Colonic mucosa (tissue), 4 donors: ENCODE measurements at places on chromosomes 5 and 9. TPM values are rescaled to one million over a fixed set of nuclear protein-coding genes. Genes with fewer than 3 reads are reported as not detected.

Gene CCNO
- total RNA-seq: 2.6 TPM

Gene NIPSNAP3A
- 49.6 TPM for total RNA-seq

Gene SHISAL2B
- not detected for total RNA-seq

Gene LIX1
- total RNA-seq: not detected

Gene ZDHHC11
- total RNA-seq: 2.9 TPM

Gene TLX3
- not detected for total RNA-seq

Gene BRINP1
- total RNA-seq: 0.10 TPM

Gene PDE6A
- 2.7 TPM for total RNA-seq

Gene EXD3
- total RNA-seq: 36.4 TPM

Gene TOMM5
- 59.9 TPM for total RNA-seq

Gene ADAMTSL1
- total RNA-seq: 10.2 TPM

DNA sequence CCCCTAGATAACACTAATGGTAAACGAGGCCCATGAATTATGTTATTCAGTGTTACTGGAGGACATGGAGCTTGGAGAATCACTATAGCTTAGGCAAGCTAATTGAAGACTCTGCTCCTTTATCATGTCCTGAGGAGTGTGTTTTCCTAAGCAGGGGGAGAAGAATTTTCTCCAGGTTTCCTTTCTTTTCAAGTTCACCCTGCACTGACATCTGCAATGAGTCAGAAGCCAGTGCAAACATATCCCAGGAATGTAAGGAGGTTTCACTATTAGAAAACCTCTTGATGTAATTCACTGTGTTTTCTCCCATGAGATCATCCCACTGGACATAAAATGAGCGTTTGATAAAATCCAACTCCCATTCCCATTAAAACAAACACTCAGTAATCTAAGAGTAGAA, 75.6 kb downstream of the DMRT2 start:
- no peak for DNase-seq

DNA sequence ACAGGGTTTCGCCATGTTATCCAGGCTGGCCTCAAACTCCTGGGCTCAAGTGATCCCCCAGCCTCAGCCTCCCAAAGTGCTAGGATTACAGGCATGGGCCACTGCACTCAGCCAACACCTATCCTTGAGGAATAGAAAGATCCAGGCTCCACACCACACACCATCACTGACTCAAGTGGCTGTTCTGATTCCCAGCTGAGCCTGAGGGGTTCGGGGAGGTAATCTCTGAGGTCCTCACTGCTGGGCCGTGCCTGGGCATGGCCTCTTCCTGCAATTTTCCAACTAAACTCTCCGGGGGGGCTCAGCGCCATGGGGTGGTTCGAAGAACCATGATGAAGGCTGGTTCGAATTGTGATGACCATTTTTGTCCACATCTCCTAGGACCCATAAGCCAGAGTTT, 31.0 kb upstream of the IL17B start:
- no peak for DNase-seq

DNA sequence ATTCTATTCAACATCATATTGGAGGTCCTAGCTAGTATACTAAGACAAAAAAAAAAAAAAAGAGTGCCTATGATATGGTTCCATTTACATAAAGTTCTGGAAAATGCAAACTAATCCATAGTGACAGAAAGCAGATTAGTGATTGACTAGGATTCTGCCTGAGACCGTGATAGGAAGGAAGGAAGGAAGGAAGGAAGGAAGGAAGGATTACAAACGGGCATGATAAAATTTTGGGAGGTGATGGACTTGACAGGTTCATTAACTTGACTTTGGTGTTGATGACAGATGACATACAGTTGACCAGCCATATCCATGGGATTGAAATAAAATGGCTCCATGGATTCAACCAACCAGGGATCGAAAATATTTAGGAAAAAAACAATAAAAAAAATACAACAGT, 79.1 kb upstream of the MAN2A1 start:
- DNase-seq: no peak

DNA sequence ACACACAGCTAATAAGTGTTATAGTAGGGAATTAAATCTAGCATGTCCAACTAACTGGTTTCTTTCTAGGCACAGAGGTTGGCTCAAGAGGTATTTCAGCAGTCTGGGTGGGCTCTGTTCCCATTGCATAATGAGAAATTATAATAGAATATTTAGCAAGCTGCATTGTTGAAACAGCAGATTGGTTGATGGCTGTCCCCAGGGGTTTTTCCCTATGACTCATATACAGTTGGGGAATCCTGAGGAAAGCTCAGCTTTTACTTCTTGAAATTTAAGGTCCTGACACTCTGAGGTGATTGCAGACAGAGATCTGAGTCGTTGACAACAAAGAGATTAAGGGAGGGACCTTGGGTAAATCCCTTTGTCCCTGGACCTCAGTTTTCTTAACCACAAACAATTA, 38.3 kb upstream of the TNFSF8 start:
- no peak for DNase-seq

DNA sequence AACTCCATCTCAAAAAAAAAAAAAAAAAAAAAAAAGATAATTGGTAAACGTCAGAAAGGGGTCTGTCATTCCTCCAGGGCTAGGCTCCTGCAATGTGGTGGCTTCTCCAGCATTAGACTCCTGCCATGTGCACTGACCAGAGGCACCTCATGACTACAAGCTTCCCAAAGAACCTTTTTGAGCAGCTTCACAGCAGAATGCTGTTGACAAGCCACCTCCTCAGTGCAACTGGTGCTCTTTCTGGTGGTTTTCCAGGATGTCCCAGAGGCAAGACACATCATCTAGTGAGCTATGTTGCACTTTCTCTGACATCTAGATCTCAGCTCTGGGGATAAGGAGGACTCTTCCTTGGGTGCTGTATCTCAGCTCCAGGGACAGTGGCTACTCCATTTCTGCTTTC, 11.6 kb downstream of the RPL37 start:
- no peak for DNase-seq

GRCh38 chr5:126126574-126126973, 296.6 kb upstream of the GRAMD2B start:
- no peak for DNase-seq

DNA sequence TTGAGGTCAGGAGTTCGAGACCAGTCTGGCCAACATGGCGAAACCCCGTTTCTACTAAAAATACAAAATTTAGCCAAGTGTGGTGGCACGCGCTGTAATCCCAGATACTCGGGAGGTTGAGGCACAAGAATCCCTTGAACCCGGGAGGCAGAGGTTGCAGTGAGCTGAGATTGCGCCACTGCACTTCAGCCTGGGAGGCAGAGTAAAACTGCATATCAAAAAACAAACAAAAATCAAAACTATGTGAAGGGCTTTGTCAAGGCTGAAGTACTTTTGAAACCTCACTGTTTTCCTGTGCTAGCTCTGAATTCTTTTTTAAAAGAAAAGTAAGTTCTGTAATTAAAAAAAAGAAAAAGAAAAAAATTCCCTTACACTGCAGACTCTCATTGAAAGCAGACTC, 65.1 kb upstream of the KLF4 start:
- DNase-seq: no peak

DNA sequence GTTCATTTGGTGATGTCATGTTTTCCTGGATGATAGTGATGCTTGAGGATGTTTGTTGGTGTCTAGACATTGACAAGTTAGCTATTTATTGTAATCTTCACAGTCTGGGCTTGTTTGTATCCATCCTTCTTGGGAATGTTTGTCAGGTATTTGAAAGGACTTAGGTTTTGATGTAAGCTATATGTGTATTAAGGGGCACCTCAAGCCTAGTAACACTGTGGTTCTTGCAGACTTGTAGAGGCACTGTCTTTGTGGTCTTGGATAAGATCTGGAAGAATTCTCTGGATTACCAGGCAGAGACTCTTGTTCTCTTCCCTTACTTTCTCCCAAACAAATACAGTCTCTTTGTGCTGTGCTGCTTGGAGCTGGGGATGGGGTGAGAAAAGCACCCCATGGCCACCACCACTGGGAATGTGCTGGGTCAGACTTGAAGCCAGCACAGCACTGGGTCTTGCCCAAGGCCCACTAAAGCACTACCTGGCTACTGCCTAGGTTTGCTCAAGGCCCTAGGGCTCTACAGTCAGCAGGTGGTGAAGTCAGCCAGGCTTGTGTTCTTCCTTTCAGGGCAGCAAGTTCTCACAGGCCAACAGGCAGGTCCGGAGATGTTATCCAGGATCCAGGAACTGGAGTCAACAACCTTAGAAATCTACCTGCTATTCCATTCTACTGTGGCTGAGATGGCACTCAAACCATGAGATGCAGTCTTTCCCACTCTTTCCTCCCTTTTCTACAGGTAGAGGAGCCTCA, 49.3 kb upstream of the GNA14 start:
- no peak for DNase-seq

- no peak for DNase-seq
These were observed 172.2 kb upstream of the ANKRD55 start for GRCh38 chr5:56405116-56405908.

DNA sequence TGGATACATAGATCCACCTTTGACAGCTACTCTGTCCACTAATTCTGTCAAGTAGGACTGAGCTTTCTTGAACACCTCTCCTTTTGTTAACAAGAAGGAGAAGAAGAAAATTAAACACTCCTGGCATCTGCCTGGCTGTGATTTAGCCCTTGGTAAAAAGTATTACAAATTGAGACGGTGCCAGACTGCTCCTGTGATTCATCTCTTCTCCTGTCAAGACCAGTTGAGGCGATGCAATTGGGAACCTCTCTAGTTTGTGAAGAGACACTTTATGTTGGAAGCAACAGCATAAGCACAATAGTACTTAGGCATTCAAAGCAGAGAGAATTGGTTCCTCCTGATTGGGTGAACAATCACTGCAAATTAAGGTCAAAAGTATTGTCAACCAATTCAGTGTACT, 72.7 kb downstream of the GHR start:
- no peak for DNase-seq

DNA sequence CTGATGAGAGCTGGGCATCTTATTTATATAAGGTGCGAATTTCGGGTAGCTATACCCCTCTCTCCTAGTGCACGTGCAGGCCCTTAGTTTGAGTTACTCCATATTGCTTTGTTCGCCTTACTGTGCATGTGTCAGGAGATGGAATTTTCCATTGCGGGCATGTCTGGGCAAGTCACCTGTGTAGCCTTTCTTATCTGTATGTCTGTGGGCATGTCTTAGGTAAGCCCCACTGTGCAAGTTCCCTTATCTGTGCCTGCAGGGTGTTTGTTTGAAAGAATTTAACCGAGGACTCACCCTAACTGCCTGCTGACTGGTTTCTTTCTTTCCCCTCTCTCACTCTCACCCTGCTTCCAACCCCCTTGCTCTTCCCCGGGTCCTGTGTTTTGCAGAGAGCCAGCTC, 140.7 kb upstream of the RANBP3L start:
- no peak for DNase-seq

- DNase-seq: no peak
These were observed 42.7 kb downstream of the C5orf22 start for GRCh38 chr5:31574772-31575171.

DNA sequence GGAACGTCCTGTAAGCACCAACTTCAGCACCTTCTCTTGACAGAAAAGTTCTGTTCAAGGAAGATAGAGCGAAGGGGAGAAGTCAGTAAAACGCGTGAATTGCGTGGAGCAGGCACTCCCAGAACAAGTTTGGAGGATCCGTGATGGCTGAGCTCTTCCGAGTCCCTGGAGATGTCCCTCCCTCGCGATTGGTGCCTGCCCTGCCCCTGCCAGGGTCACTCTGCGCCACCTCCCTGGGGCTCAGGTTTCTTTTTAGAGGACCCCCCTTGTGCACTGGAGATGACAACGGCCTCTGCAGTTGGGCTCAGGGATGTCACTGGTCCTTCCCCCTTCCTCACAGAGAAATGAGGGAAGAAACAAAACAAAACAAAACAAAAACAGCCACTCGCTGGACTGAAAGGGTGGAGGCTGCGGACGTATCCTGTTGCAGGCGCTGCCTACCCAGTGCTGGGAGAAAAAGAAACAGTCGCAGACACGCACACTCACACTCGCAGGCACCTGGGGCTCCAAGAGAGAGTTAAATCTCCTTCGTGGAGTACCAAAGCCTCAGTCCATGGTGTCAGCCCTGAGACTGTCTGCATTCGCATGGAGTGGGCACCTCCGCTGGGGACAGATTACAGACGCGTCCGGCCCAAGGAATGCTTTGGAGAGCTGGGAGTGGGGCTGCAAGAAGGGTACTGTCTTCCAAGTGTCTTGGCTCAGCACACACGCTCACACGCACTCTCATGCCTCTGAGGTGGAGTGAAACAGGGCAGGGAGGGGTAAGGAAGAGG, 512.7 kb downstream of the SLCO4C1 start:
- DNase-seq: no peak

- DNase-seq: no peak
These were observed 180.6 kb downstream of the FGF18 start for GRCh38 chr5:171599957-171600612.

- no peak for DNase-seq
These were observed 61.1 kb upstream of the PSD2 start for GRCh38 chr5:139734539-139734916.

- no peak for DNase-seq
These were observed 65.5 kb downstream of the EPB41L4B start for GRCh38 chr9:109255394-109255793.

GRCh38 chr9:70444904-70445303, 30.4 kb upstream of the KLF9 start:
- DNase-seq: no peak

DNA sequence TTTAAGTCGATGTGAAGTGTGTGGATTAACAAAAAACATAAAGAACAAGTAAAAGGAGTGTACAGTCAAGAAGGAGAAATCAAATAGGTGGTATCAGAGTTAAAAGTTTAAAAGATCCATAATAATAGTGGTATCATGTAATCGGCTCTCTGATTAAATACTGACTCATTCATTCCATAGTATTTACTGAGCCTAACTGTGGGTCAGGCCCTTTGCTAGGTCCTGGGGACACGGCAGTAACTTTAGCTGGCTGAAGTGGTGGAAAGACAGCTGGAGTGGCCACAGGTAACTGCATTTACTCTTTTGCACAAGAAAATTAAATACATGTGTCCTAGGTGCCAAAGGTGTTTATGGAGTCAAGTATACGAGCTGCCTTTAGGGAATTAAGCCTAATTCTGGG, 124.0 kb downstream of the GNAQ start:
- DNase-seq: no peak

DNA sequence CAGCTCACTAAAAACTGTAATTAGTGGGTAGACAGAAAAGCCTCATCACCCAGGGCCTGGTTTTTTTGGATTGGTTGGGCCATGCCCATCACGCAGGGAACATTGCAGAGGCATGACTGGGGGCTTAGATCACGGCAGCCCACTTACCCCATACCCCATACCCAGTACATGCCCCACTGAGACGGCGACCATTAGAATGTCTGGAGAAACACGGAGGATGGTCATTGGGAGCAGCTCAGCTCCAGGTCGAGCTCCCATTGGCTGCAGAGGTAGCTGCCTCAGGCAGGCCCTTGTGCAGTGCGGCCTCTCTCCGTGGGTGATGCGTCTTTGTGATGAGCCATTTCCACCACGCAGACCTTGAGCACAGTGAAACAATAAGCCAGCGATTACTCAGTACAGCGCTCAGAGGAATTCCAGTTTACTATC, 204.0 kb downstream of the GADD45G start:
- DNase-seq: no peak

GRCh38 chr5:180612683-180613082, 21.4 kb upstream of the SCGB3A1 start:
- DNase-seq: no peak

- no peak for DNase-seq
These were observed 478.1 kb upstream of the WWC1 start for GRCh38 chr5:167813389-167813788.

- DNase-seq: no peak
These were observed 11.7 kb upstream of the SETX start for GRCh38 chr9:132366481-132366880.

- DNase-seq: no peak
These were observed 33.7 kb downstream of the GLDC start for GRCh38 chr9:6611865-6612264.

- no peak for DNase-seq
These were observed 111.6 kb downstream of the ADRB2 start for GRCh38 chr5:148937830-148938521.

- DNase-seq: no peak
These were observed 64.0 kb downstream of the POU5F2 start for GRCh38 chr5:93677359-93677891.
